Effector memory CD4-positive, alpha-beta T cell (primary cell): ENCODE measurements at places on chromosomes 2 and 18.

DNA sequence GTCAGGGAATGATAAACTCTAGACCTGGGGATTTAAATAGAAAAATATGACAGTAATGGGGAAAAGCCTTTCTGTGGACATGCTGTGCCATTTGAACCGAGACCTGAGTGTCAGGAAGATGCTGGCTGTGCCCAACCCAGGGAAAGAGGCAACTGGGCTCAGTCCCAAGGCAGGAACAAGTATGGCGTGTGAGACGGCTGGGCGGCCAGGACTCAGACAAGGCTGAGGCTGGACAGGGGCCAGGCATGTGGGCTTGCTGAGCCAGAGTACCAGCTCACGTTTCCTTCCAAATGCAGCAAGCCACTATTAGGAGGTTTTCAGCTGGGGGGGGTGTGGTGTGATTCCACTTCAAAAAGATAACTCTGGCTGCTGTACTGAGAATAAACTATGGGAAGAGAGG lies 92.4 kb downstream of the INPP5D start:
- no peak for DNase-seq

- DNase-seq, result no peak
These were observed 40.3 kb downstream of the KCNS3 start for GRCh38 chr2:17918789-17919188.

DNA sequence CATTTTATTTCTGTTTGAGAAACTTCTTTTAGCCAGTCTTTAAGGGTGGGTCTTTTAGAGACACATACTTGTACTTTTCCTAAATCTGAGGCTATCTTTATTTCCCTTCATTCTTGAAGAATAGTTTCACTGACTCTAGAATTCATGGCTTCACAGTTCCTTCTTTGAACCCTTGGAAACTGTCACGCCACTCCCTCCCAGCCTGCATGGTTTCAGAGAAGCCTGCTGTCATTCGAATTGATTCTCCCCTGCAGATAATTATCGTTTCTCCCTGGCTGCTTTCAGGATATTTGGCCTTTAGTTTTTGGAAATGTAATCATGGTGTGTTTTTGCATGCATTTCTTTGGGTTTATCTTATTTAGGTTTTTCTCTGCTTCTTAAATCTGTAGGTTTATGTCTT lies 72.0 kb upstream of the REV1 start:
- no peak for DNase-seq

GRCh38 chr2:166413255-166413654 lies 37.5 kb upstream of the SCN9A start:
- DNase-seq, result no peak

DNA sequence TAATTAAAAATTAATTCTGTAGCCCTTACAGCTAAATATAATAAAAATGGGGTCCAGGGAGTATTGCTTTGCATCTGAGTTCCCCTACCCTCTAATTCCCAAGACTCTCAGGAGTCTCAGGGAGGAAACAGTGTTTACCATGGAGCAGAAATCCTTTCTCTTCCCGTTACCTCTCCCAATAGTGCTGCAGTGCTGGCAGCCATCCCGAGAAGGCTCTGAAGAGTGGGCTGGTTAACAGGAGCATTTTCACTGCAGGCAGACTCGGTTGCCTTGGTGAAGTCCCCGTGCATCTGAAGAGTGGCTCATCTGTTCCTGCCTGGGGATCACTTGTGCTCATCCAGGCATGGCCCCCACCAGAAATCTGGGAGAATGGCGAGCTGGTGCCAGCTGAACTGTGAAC lies 41.8 kb upstream of the TMEM178A start:
- DNase-seq, result no peak

DNA sequence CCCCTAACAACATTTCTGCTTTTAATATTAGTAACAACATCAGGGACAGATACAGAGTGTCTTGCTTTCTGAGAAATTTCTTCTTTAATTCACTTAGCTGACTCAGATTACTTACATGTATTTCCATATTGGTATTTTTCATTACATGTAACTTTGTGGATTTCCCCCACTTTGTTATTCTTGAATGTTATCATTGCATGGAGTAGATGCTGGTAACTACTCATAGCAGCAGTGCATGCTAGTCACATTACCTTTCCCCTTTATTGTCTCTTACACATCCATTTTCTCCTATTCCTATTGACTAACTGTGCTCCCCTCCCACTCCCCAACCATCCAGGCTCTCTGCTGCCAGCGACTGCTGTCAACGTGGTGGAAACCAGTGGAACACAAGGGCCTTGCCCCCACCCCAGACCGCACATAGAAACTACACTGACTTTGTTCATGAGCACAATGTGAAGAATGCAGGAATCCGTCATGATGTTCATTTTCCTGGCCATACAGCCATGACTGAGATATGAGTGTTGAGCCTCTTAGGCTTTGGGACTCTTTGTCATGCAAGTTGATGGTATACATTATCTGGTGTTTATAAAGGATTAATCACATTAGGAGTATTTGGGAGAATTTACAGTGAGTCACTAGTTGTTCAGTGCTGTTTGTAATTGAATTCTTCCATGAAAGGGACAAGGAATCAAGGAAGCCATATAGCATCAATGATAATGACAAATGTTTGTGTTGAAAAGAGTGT lies 91.0 kb downstream of the EPB41L5 start:
- DNase-seq, result no peak

- DNase-seq, result no peak
These were observed 2039.2 kb upstream of the CELF4 start for GRCh38 chr18:39604836-39605235.

- no peak for DNase-seq
These were observed 37.2 kb downstream of the ZBTB7C start for GRCh38 chr18:48371854-48372602.

DNA sequence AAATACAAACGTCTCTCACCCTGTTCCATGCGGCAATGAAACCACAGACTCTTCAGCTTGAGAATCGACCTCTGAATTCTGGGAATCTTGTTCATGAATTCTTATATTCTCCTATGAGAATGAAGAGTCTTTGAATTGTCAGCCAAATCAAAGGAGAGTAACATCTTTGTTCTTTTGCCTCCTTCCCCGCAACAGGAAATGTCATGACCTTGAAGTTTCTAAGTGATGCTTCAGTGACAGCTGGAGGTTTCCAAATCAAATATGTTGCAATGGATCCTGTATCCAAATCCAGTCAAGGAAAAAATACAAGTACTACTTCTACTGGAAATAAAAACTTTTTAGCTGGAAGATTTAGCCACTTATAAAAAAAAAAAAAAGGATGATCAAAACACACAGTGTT lies 21.8 kb downstream of the TNFAIP6 start:
- no peak for DNase-seq

DNA sequence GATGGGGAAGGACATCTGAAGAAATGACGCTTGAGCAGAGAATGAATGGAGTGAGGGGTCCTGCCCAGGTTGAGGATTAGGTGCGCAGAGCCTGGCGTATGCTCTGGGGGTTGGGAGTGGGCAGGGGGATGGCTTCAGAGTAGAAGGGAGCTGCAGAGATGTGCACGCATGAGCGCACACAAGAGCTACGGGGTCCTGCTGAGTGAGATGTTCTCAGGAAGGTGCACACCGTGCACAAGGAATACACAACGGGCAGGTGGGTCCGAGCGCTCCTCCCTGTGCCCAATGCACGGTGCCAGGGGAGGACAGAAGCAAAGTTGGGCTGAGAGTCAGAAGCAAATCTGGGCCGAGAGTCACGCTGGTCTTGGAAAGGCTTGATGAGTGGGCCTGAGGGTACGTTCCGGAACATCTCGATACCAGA lies 25.5 kb downstream of the TWIST2 start:
- no peak for DNase-seq

- no peak for DNase-seq
These were observed 2.5 kb downstream of the KLF7 start for GRCh38 chr2:207163053-207163755.

DNA sequence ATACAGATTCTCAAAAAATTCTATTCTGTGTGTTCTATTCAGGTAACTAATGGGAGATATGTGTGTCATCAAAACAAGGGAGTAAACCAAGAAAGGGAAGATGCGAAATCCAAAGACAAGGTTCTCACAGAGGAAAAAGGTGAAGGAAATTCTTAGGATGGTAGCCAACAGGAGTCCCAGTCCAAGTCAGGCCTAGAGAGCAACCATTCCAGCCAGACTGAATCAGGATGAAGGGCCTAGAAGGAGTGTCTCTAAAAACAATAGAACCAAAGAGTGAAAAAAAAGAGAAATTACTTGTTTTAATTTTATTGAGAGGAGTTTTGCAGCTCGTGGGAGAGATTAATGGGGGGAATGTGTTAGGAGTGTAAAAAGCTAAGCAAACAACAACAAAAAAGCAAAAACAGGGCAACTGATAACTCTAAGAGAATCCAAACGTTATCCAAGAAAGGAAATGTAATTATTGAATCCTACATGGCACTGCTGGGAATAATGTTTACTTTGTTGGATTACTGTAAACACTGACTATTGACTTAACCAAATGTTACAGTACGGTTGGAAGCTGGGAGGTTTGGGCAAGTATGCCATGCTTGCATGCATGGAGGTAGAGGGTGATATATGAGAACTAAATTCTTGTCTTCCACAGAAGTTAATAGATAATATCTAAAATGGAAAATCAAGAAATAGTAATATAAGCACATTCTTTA lies 12.3 kb downstream of the MAP3K20 start:
- no peak for DNase-seq

DNA sequence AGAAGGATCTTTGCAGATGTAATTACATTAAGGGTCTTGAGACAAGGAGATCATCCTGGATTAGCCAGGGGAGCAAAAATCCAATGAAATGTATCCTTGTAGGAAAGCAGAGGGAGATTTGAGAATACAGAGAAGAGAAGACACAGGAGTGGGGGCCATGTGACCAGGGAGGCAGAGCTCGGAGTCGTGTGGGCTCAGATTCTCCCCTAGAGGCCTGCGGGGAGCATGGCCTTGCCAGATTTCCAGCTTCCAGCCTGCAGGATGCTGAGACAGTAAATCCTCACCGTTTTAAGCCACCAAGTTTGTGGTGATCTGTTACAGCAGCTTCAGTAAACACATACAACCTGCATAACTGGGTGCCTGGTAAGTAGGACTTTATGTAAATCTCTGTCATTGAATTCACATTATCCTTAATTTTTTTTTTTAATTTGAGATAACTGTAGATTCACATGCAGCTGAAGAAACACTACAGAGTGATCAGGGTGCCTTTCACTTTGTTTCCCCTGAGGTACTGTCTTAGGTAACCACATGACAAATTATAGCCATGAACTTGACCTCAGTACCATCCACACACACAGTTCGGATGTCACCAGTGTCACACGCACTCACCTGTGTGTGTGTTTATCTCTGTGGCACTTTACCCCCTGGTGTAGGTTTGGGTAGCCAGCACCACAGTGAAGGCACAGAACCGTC lies 138.4 kb upstream of the HDAC4 start:
- no peak for DNase-seq

- DNase-seq, result no peak
These were observed 83.3 kb downstream of the LIMS1 start for GRCh38 chr2:108617617-108618016.

- DNase-seq, result no peak
These were observed 135.3 kb downstream of the CCDC148 start for GRCh38 chr2:158321264-158321663.

GRCh38 chr2:21519412-21519811 lies 395.6 kb downstream of the TDRD15 start:
- DNase-seq, result no peak

- DNase-seq, result no peak
These were observed 108.0 kb downstream of the TWIST2 start for GRCh38 chr2:238955648-238956531.

GRCh38 chr2:147405651-147406050 lies 439.2 kb upstream of the ACVR2A start:
- no peak for DNase-seq

DNA sequence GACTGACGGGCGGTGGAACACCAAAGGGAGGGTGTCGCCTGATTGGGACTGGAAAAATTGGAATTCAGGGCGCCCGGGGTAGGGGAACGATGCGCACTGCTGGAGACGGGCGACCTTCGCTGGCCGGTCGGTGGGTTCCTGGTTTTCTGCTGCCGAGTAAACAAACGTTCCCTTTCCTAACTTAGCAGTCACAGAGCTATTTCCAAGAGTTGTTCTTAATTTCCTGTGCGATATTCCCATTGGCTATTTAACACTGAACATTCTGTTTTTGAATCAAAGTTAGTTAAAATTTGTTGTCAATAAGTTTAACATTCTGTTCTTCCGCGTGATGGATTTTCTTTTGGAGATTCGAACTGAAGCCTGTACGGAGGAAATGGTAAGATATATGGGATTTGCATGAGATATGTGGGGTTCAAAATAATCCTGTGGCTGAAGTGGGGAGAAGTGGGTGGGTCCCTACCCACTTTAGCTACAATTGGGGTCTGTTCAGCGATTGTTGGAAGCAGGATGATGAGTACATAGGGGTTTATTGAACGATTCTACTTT lies 862 bp downstream of the C18orf54 start:
- DNase-seq, result no peak

DNA sequence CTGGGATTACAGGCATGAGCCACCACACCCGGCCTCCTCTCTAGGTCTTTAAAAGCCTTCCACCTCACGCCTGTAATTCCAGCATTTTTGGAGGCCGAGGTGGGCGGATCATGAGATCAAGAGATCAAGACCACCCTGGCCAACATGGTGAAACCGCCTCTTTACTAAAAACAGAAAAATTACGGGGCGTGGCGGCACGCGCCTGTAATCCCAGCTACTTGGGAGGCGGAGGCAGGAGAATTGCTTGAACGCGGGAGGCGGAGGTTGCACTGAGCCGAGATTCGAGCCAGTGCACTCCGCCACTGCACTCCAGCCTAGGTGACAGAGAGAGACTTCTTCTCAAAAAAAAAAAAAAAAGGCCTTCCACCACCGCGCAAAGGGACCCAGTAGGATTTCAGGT lies 1.3 kb upstream of the FAM117B start:
- DNase-seq, result no peak

DNA sequence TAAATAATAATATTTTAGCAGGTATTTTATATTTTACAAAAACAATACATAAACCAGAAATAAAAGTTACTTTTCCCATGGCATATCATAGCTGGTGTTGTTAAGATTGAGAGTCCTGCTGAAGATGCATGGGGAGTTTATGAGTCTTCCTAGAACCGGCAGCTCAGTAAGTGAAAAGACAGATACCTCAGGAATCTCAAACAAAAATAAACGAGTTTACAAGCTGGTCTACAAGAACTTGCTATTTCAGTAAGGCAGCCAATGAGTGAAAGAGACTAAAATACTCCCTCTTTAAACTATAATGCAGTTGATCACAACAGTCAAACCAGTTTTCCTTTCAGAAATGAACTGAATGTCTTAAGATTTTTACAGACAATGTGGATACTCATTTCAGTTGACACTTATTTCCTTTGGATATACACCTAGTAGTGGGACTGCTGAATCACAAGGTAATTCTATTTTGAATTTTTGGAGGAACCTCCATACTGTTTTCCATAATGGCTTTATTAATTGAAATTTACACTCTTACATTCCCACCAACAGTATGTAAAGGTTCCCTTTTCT lies 8.9 kb downstream of the GAREM1 start:
- no peak for DNase-seq

DNA sequence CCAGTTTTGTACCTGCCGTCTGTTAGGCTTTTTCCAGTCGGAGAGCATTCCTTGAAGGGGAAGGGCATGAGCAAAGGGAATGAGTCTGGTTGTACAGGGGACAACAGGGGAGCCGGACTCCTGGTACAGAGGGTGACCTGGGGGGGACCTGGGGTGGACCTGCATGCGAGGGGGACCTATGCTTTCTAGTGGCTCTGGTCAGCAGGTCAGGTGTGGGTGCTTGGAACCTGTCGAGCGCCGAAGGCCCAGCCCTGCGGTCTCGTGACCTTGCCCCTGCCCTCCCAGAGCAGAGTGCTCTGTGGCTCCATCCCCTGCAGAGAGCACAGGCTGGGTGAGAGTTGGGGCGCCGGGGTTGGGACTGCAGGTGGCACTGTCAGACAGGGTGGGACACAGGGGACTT lies 96.7 kb upstream of the ASAP2 start:
- no peak for DNase-seq
